Head of caudate nucleus (tissue), 42 donors: ENCODE measurements at places on chromosomes 3 and 15.

DNA sequence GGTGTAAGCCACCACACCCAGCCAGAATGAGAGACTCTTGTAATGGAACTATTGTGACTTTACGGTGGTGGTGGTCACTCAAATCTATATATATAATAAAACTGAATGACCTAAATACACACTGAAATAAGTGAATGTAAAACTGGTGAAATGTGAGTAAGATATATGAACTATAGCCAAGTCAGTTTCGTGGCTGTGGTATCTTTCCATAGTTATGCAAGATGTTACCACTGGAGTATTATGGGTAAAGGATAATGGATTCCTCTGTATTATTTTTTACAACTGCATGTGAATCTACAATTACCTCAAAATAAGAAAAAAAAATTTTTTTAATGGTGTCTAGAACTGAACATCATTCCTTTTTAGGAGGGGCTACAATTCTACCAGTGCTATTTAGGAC is 21.9 kb downstream of the PIK3CB start:
- no peak for DNase-seq

DNA sequence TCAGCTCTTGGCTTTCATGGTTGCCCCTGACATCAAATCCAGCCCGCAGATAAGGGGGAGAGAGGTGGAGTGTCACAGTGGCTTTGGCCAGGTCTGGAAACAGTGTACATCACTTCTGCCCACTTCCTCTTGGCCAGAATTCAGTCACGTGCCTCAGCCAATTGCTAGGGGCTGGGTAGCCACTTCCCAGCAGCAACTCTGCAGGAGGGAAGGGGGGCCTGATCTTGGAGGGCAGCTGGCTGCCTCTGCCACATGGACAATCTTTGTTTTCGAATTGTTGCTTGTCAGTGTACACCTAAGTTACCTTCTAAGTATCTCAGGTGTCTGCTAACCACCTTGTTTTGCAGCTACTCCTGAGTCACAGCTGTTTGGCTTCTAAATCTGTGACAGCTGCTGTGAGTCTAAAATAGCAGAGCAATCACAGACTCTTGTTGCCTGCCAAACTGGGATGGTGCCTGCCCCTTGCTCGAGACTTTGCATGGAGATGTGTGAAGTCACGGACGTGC is 41.0 kb upstream of the LIMD1 start:
- DNase-seq, result peak; percentile 39

GRCh38 chr3:8457039-8457438 is 44.6 kb upstream of the LMCD1 start:
- no peak for DNase-seq

DNA sequence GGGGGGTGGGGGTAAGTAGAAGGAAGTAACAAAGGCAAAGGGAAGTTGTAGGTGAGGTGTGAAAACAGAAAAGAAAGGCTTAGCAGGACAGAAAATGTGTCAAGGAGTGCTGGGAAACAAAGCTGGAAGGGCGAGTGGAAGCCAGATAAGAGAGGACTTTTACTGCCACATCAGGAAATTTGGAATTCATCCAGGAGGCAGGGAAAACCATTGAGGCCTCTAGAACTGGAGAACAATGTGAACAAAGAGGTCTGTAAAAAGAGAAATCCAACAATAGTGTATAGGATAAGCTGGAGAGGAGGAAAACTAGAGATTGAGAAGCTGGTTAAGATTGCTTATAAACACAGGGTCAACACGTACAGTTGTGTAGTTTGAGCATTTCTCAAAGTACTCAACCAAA is 116.6 kb downstream of the NTRK3 start:
- DNase-seq, result no peak
